NCI-H187 treated with DMSO at 0.1 percent for 48 hours (cell line): ENCODE measurements at places on chromosomes 12 and 14.
A peak's percentile ranks its signal among the peaks of the same experiment; 100 is the strongest.

DNA sequence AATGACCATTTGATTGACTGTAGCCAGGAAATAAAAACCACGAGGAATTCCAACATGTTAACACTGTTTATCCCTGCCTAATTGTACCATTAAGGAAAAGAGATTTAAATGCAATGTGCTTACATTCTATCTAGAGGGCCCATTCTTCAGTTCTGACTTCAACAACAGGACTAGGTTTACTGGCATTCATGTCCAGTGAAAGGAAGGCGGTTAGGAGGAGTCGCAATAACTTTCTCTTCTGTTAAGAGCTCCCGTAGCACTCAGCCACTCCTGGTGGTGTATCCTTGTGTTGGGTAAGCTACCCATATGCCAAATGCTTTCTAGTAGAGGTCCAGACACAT lies 154.7 kb downstream of the STXBP6 start:
- no peak for DNase-seq

DNA sequence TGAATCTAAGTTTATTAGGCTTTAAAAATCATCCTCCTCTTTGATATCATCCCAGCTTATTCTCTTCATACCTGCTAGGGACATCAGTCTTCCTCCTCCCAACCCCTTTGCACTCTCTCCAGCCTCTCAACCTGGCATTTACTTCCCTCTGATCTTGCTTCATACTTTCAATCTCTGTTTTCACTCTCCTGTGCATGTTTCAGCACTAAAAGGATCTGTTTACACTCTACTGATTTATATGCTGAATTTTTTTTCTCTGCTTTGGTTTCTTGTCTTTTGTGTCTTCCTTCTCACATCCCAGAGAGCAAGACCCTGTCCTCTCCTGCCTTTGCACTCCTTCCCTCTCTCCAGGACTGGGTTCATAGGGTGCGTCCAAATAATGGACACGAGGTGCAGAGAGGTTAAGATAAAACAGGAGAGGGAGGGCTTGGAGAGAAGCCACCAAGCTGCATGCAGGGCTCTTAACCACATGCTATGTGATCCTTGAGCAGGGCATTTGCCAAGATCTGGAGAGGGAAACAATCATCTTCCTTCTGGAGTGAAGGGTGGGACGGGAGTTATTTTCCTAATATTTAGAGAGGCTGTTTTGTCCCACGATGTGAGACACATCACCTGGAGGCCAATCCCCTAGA lies 3.0 kb upstream of the CISTR start:
- DNase-seq: no peak

- DNase-seq: no peak
Measured at GRCh38 chr12:42611571-42612230, 22.2 kb upstream of the PRICKLE1 start.

DNA sequence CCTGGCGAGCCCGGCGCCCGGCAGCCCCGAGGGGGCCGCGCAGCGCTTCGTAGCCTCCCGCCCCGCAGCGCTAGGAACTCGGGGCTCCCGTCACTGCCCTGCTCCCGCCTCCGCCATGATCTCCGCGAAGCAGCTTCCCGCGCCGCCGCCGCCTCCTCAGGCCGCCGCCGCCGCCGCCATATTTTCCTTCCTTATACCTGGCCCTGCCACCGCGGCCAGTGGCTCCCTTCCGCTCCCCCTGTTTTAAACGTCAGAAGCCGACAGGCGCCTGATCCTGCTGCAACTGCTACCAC lies 286 bp downstream of the PPP4R3A start:
- DNase-seq: no peak

GRCh38 chr12:47165934-47166333 lies 86.2 kb upstream of the AMIGO2 start:
- no peak for DNase-seq

- peak; percentile 21 for DNase-seq
Measured at GRCh38 chr14:61125867-61126572, 145.0 kb downstream of the SLC38A6 start.

DNA sequence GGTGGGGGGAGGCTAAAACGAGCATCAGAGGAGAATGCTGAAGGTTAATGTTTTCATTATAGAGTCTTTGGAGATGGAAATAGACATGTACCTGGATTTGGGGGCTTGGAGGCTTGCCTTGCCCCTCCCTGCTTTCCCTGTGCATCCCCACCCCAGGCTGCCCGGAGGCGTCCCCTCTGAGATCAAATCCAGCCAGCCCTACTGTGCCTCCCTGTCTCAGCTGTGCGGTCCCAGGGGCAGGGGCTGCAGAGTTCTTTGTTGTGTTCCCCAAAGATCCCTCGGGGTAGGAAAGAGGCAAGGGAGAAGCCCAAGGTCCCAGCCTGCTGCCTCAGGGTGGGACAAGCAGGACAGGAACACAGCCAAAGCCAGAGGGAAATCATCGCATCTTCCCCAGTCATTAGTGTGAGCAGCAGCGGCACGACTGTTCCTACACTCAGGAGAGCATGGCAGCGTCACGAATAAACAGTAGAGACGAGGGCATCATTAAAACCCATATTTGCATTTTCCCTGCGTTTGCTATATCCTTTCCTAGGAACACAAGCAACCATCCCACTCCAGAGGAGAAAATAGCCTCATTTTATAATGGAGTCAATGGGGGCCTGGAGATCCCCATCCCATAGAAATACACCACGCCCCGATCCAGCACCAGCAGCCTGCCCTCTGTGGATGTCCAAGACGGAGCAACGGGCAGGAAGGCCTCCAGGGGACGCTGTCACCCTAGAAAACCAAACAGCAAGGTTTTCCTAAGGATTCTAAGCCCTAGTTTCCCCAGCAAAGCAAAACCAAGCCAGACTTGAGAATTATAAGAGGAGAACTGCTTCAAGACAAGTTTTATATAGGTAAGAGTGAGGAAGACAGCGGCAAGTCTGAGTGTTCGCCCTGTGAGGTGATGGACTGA lies 32.4 kb downstream of the ANO2 start:
- no peak for DNase-seq

- DNase-seq: no peak
Measured at GRCh38 chr12:64608901-64609535, 1.3 kb upstream of the RASSF3 start.

- DNase-seq: no peak
Measured at GRCh38 chr12:62248873-62249272, 11.3 kb upstream of the USP15 start.

DNA sequence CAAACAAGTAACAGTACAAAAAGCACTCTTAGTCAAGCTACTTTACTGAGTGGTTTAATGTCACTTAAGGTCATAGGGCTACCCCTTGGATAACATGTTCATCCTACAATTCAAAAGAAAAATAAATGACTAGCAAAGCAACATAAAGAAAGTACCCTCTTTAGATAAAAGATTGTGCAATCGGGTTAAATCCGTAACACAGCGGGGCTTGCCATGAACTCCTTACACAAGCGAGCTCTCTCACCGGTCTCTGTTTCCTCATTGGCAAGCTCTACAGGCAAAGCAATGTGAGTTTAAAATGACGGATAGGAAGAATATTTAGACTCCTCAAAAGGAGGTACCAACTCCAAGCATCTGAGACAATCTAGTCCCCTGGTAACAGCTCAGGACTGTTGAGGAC lies 140.6 kb downstream of the EGLN3 start:
- no peak for DNase-seq
